NCI-H524 treated with DMSO at 0.1 percent for 48 hours (cell line): ENCODE measurements at places on chromosomes 2 and 18.
A peak's percentile ranks its signal among the peaks of the same experiment; 100 is the strongest.

DNA sequence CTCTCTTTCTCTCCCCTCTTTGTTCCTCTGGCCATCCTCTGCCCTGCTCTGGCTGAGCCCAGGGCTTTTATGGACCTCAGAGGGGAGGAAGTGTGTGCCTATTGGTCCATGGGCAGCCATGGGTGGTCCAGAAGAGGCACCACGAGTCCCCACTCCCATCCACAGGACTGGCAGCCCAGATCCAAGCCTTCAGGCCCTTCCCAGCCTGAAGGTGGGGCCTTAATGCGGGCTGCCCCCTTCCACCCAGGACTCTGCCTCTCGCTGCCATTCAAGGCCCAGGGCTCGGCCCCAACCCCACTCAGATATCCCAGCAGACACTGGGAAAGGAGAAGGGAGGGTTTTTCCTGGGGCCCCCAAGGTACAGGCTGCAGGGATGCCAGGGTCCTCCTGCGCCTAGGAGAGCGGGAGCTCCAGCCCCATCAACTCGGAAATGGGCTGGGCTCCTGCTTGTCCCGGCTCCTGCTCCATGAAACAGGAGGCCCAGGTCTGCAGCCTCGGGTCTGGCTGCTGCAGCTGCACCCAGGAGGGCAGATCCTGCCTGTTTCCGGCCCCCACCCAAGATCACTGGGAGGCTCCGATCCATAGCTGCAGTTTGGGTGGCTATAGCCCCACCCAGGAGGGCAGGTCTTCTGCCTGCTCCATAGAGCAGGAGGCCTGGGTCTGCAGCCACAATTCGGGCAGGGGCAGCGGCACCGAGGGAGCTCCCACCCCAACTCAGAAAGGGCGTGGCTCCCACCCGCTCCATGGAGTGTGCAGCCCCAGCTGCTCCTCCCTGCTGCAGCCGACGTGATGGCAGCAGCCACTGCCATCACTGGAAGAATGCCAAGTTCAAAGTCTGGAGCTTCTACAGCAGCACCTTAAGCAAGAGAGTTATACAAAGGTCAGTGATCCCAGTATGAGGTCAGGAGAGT, 116.6 kb upstream of the RBBP8 start:
- DNase-seq = peak; percentile 32

- DNase-seq = peak; percentile 19
Measured at GRCh38 chr2:97740590-97741182, 27.3 kb downstream of the ZAP70 start.

GRCh38 chr2:207067473-207067872, 98.3 kb downstream of the KLF7 start:
- DNase-seq = no peak

GRCh38 chr2:173806761-173807160, 158.4 kb downstream of the SP3 start:
- no peak for DNase-seq

DNA sequence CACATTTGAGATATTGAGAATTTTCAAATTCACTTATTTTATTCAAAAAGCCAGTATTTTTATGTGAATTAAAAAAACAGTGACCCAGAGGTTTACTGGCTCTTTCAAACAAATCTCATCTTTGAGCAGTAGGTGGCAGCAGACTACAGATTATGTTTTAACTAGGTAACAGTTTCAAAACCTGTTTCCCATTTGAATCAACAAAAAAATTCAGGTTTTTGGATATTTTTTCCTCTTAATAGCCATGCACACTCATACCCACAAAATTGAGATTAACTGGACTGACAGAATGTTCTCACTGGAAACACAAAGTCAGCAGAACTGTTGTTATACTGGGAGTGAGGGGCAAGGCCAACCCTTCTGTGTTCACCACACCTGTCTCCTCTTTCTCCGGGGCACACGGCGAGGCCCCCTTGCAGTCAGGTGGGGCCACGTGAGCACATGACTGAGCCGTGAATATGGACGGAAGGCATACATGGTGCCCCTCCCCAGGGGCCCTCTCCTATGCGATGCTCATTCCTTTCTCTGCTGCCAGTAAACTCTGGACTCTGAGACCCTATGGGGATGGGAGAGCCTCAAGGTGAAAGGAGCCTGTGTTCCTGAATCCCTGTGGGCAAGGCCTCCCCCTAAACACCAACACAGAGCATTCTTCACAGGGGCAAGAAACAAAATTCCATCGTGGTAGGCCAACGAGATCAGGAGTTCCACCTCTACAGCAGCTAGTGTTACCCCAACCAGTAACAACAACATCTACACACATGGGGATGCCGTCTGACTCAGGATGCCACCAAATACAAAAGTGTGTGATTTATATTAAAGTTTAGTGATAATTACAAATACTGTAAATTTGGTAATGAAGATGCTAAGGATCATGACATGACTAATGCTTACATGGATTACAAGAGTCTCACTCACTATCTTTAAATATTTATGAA, 80.4 kb downstream of the LPIN2 start:
- DNase-seq = no peak

DNA sequence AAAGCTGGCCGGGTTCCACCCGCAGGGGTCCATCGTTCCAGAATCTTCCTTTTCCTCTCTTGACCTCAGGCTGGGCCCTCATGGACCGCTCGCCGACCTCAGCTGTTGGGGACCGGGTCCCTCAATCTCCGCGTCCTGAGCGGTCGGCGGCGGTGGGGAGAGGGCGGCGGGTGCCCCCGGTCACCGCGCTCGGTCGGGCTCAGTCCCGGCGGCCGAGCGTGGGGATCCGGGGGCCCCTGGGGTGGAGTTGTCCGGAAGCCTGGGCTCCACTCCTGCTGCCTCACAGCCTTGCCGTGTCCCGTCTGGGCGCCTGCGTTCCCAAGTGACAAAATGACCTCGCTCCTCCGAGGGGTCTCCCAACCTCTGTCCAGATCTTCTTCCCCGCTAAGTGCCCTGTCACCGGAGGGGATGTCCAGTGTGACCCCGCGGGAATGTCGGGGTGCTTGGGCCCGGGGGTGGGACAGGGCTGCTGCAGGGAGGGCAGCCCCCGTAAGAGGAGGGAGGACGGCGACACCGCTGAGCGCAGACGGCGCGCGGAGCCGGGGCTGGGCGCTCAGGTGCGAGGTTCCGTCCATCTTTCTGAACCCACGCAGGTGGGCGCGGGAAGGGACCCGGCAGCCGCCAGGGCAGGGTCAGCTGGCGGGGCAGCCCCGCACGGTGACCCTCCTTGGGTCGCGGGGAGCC, 16.0 kb upstream of the E2F6 start:
- DNase-seq = no peak

- no peak for DNase-seq
Measured at GRCh38 chr2:176380341-176380740, 111.1 kb downstream of the MTX2 start.

GRCh38 chr2:160335441-160335840, 135.4 kb upstream of the ITGB6 start:
- DNase-seq = no peak

GRCh38 chr18:21452276-21452780, 148.2 kb downstream of the ESCO1 start:
- no peak for DNase-seq

- DNase-seq = no peak
Measured at GRCh38 chr18:64398320-64398719, 249.4 kb upstream of the LINC00305 start.

GRCh38 chr2:162929571-162929970, 91.0 kb upstream of the KCNH7 start:
- no peak for DNase-seq

DNA sequence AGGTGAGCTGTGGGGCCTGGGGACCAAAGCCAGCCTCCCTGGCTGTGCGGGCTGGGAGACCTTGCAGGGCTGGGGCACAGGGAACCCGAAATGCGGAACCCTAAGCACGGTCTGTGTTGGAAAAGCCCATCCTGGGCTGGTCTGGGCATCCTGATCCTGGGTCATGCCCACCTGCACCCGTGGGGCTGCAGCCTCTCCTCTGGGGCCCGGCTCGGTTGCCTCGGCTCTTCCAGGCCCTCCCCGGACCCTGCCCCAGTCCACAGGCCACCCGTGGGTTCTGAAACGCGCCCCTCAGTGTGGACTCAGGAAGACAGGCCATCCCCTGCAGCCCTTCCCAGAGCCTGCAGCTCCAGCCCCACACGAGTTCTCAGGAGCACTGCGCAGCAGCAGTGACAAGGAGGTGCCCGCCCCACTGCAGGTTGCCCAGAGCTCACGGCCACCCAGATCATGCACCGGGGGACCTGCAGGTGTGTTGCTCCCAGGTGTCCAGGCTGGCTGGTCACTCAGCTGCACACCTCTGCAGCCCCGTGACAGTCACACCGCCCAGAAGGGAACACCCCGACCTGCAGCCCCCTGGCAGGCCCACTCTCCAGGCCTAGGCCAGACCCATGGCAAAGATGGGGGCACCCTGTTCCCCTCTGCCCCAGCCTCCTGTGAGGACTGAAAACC, 12.2 kb upstream of the NFATC1 start:
- DNase-seq = no peak

GRCh38 chr2:67208887-67209500, 188.1 kb upstream of the ETAA1 start:
- DNase-seq = no peak

GRCh38 chr2:14927021-14927564, 294.6 kb downstream of the LRATD1 start:
- no peak for DNase-seq

- DNase-seq = no peak
Measured at GRCh38 chr2:9310798-9311197, 104.2 kb downstream of the ASAP2 start.

DNA sequence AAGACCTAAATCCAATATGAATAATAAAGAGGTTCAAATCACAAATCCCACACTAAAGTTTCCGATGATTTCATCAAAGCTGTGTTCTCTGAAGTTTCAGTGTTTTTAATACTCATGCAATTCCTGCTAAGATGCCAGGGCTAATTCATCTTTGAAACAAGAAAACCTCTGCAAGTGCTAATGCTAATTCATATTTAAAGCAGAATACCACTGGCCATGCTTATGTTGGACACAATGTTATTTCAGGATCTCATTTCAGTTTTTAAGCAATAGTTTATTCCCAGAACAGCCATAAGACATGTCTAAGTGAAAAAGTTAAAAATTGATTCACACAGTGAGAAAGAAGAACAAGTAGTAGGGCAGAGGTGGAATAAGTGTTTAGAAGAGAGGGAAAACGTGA, 62.8 kb downstream of the GRB14 start:
- DNase-seq = no peak

DNA sequence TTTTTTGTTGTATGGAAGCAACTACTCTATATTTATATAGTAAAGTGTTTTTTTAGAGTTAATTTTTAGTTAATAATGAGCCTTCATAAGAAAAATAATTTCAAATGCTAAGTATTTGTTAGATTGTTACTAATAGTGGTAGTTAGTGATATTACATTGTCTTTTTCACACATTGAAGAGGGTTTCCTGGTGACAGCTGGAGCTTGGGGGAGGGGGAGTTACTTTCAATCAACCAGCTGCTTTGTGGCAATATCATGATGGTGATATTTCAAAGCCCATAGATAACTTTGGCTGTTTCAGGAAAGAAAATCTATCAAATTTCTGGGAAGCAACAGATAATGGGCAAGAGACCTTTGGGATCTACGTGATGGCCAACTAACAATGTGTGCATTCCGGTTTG, 4.1 kb downstream of the RHBDD1 start:
- DNase-seq = peak; percentile 32

DNA sequence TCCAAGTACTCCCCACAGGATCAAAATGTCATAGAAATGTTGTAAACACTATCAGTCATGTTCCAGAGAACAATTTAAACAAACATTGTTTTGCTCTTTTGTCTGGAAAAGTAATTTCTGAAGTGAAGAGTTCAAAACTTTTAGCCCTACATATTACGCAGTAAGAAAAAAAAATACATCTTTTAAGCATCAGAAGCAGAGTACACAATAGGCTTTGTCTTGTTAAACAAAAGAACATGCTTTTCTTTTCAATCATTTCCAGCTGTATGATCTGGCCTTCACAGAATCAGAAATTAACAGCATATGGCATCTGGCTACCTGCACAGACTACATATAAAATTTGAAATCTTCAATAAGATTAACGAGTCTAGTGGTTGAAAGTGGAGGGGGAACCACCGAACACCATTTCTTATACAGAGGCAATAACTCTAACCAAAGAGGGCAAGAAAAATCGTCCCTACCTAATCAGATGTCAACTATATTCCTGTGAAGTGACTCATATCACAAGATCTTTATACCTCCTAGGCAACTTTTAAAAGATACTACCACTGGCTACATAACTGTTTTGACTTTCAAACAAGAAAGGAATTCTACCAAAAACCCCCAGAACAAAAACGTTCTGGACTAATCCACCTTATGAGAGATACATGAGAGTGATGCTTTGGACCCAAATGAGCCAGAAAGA, 149.3 kb downstream of the EXOC6B start:
- DNase-seq = no peak

GRCh38 chr2:224058048-224058775, 19.1 kb upstream of the SERPINE2 start:
- no peak for DNase-seq

- DNase-seq = no peak
Measured at GRCh38 chr2:85834466-85834865, 54.3 kb downstream of the ST3GAL5 start.

GRCh38 chr18:36829362-36830157, 633 bp downstream of the KIAA1328 start:
- DNase-seq = no peak

DNA sequence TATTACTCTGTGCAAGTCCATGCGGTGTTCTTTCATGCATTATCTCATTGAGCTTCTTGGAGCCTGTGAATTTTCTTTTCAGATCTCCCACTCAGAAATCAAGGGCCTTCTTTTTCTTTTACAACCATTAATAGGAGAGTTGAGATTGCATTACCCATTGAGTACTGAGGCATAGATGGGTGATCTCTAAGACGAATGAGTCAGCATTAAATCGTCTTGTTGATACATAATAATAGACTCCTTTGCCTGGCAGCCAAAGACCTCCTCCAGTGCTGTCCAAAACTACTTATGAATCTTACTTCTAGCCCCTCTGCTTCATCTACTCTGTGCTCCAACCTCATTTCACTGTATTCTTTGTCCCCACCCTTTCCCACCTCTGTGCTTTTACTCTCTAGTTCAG, 180.5 kb downstream of the AGPS start:
- no peak for DNase-seq

DNA sequence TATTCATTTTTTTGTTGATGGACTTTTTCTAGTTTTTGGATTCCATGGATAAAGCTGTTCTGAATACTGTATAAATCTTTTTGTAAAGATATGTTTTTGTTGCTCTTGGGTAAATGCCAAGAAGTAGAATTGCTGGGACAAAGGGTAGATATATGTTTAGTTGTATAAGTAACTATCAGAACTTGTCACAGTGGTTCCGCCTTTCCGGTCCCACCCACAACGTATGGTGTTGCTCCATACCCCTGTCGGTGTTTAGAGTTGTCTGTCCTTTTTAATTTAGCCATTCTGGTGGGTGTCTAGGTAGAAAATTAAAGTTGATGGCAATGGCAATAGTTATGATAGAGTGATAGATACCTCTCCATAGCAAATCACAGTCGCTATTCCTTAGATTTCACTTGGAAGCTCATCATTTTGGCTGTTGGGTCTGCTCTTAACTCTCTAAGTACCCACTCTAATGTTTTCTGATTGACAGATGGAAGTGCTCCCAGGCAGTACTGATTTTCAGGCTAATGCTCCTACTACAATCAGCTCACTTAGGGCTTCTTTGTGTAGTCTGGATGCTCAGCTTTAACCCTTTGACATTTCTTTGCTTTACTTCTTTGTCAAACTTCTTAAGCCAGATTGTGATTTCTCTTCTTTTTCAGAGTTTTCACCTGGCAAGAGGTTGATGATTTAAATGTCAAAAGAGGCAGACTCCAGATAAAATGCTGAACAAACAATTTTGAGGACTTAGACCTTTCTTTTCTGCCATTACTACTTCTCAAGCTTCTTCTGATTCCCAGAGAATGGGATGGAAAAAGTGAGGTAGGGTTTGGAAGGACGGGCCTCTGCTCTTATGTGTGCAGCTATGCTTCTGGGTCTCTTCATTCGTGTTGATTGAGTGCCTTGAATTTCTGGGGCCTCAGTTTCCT, 156.4 kb downstream of the AQP4 start:
- DNase-seq = no peak
